ENCODE measurements at places on chromosomes 11 and 22.

GRCh38 chr11:76233196-76233921 lies 27.1 kb upstream of the WNT11 start:
- DNase-seq = no peak

DNA sequence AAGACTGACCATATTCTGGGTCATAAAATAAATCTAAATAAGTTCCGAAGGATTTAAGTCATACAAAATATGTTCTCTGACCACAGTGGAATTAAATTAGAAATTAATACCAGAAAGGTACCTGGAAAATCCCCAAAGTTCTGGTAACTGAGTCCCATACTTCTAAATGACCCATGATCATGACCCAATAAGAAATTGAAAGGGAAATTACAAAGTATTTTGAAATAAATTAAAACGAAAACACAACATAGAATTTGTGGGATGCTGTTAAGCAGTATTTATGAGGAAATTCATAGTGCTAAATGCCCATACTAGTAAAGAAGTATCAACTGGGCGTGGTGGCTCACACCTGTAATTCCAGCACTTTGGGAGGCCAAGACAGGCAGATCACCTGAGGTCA lies 23.4 kb upstream of the IL10RA start:
- DNase-seq = no peak

- no peak for DNase-seq
Measured at GRCh38 chr22:40368016-40368415, 2.4 kb upstream of the SGSM3 start.

- DNase-seq = no peak
Measured at GRCh38 chr11:7909585-7910285, 21.3 kb downstream of the OR10A6 start.

- DNase-seq = no peak
Measured at GRCh38 chr11:45162916-45163879, 16.8 kb downstream of the PRDM11 start.

DNA sequence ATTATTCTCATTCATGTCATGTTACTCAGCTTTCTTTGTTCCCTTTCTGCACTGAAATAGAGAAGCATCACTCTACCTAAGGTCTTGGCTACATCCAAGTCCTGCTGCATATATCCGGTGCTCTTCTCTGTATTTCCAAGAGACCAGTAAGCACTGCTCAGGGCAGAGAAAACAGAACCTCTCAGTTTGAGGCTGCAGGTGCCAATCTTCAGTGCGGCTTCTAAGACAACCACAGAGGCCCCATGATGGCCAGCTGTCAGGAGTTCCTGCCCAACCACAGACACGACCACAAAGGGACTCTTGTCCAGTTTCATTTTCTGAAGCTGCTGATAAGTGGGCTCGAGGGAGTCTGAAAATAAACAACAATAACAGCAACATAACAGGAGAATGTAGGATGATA lies 378.4 kb upstream of the PITPNB start:
- DNase-seq = no peak

- no peak for DNase-seq
Measured at GRCh38 chr11:44563711-44564110, 1.8 kb upstream of the CD82 start.

GRCh38 chr11:23974601-23975000 lies 522.3 kb upstream of the LUZP2 start:
- no peak for DNase-seq

DNA sequence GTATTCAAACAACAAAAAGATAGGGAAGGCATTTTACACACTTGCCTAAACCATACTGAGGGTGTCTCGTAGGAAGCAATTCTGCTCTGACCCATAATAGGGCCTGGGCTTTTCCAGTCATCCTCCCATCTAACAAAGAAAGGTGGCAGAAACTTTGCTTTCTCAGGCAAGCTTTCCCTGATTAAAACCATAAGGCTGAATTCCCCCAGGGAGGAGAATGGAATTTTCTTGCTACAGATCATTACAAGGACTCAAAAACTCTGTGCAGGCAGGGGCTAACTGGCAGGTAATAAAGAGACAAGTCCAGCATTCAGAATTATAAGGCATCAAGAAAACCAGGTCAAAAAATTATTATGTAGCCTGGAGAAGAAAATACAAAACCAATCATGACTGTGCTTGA lies 90.4 kb downstream of the RBFOX2 start:
- no peak for DNase-seq

DNA sequence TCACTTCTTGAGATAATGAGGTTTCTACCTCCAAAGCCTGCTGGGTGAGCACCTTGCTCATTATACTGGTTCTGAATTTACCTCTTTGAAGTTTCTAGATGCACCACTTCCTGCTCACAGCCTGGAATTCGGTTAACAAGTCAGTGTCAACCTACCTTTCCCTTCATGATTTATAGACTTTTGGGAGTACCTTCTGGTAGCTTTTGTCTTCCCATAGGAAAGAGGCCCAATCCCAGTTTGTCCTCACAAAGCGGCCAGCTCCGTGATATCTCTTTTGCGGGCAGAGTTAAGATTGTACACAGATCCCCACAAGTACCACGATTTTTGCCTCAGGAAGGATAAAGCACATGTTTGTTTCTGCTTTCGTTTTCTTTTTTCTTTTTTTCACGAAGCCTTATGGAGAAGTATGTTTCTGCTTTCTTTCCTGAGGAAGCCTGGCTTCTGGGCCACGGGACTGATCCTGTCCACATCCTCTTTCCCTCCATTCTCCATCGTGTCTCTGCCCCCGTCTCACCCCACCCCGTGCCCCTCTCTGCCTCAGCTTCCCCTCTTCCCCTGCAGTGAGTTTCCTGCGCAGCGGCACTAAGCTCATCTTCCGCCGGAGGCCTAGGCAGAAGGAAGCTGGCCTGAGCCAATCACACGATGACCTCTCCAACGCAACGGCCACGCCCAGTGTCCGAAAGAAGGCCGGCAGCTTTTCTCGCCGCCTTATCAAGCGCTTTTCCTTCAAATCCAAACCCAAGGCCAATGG lies 5.7 kb upstream of the HINFP start:
- DNase-seq = peak; percentile 28

GRCh38 chr11:87398931-87399330 lies 361.2 kb downstream of the TMEM135 start:
- DNase-seq = no peak

- DNase-seq = no peak
Measured at GRCh38 chr22:42372976-42373375, 59.2 kb downstream of the NFAM1 start.

DNA sequence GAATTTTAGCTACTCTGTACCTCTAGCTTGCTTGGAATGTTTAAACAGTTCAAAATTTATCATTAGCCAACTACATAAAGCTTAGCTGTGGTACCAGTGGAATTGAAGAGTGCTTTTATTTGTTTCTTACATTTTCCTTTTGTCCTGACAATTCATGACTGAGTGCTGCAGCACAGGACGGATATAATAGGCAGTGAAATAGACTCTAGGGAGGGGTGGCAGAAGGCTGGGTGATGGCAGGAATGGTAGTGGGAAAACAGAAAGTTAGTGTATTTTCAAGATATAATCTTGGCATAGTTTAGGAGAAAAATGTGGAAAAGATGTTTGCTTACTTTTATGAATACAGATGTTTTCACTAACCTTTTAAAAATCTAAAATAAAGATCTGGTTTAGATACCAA lies 31.1 kb upstream of the ARHGAP32 start:
- DNase-seq = no peak

GRCh38 chr11:792873-793272 lies 3.0 kb upstream of the CEND1 start:
- DNase-seq = no peak

GRCh38 chr11:44985721-44986120 lies 35.0 kb upstream of the TP53I11 start:
- DNase-seq = no peak

DNA sequence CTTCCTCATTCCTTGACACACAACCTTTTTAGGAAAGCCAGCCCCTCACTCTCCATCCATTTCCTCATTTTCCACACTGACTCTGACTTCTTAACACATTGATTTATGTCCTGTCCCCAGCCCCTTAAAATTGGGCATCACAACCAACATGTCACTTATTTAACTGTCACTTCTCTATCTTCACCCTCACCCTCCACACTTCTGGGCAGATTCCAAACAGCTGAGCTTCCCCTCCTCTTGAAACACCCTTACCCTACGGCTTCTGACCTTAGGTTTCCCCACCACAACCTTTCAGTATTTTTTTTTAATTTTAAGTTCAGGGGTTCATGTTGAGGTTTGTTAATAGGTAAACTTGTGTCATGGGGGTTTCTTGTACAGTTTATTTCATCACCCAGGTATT lies 696.3 kb downstream of the DLG2 start:
- no peak for DNase-seq

GRCh38 chr22:29386708-29387107 lies 1.7 kb downstream of the AP1B1 start:
- no peak for DNase-seq

GRCh38 chr11:121497176-121497998 lies 44.6 kb upstream of the SORL1-AS1 start:
- DNase-seq = no peak

DNA sequence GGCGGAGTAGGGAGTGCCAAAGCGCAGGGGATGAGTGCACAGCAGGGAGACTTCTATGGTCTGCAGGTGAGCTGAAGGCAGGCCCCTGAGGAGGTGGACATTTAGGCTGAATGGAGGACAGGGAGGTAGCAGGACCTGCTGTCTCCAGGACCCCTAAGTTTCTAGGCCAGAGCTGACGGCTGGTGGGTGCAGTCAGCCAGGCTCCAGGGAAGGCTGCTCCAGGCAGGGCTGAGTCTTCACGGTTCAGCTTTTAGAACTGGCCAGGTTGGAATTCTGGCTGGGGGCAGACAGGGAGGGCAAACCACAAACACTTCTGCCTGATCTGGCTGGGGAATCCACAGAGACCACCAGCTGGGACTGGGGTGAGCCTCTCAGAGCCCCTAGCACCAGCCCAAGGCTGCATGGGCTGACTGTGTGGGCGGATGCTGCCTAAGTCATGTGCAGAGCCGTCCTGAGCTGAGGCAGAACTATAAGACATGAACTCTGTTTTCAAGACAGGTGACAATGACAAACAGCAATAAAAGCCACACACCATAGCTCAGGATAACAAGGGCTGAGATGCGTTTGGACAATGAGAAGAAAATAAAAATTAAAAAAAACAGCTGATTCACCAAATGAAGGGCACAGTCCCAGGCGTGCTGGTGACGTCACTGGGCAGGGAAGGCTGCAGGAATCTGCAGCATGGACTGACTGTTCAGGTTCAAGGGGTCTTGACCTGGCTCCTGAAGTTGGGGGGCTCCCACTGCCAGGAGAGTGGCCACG lies 10.4 kb upstream of the MALAT1 start:
- no peak for DNase-seq

DNA sequence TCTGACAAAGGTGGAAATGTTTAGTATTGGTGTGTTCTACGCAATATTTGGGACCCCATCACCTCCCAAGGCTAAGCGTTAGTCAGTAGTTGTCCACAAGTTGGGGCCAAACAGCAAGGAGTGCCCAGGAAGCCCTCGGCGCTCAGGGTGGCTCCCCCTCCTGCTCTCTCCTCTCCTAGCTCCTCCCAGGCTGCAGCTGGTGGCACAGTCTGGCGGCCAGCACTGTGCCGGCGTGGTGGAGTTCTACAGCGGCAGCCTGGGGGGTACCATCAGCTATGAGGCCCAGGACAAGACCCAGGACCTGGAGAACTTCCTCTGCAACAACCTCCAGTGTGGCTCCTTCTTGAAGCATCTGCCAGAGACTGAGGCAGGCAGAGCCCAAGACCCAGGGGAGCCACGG lies 16.8 kb downstream of the CD5 start:
- no peak for DNase-seq

GRCh38 chr22:32073823-32074380 lies 30.8 kb downstream of the SLC5A1 start:
- no peak for DNase-seq

- no peak for DNase-seq
Measured at GRCh38 chr11:66183494-66184048, 84.9 kb upstream of the RAB1B start.

DNA sequence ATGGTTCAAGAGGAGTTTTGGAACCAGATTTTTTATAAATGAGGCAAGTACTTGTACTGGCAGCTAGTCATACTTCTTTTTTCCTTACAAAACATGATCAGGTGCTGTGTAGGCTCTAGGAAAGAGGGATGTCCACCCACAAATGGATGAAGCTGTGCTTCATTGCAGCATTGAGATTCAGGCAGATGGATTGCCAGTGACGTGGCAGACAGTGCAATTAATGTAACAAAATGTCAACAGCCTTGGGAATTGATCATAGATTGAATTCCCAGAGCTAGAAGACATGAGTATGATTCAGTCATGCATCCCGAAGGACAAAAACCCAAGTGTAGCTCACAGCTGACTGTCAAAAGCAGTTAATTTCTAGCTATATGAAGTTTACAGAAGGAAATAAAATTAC lies 99.2 kb upstream of the RASSF10 start:
- DNase-seq = no peak

- DNase-seq = no peak
Measured at GRCh38 chr11:130533113-130533798, 84.8 kb downstream of the ADAMTS15 start.

DNA sequence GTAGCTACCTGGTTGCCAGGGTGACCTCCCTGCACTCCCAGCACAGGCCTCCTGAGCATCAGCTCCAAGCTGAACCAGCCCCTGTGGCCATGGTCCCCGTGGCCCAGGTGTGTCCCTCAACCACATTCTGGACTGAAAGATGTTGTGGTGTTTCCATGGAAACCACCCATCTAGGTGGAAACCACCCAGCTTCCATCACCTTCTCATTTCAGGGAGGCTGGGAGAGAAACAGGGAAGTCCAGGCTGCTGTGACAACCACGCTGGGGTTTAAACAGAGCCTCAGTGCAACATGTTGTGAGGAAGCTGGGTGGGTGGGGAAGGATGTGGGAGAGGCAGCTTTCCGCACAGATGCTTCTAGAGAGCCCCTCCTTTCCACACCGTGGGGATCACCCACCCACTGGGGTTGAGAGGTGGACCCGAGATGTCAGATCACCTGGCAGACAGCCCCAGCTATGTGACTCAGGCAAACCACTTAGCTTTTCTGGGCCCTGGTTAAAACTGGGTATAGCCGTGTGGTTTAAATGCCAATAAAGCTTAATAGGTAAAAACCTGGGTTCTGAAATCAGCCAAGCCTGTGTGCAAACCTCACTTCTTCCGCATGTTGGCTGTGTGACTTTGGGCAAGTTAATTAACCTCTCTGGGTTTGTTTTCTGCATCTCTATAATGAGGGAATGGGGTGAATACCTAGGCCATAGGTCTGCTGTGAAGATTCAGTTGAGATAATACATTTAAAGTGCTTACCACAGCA lies 46.4 kb downstream of the CD82 start:
- peak; percentile 68 for DNase-seq

DNA sequence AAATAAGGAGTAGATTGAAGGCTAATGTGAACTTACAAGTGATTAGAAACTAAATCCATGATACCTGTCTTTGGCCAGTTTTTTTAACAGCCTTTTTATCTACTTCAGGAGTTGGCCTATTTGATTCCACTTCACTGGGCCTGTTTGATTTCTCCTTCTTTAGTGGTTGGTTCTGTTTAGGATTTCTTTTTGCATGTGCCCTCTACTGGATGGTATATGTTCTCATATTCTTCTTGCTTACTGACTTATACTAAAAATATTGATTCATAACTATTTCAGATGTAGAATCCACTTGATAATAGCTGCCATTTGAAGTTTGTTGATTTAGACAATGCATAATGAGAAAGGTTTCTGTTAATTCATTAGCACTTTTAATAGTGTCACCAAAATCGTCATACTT lies 53.9 kb downstream of the USP47 start:
- DNase-seq = no peak

Data from activated CD4-positive, alpha-beta T cell treated with anti-CD3 and anti-CD28 coated beads, Interleukin-2, amount 50 U/mL, for 48 hours (primary cell).